ENCODE measurements at places on chromosomes 3 and 15. TPM values are rescaled to one million over a fixed set of nuclear protein-coding genes. Genes with fewer than 3 reads are reported as not detected.

DNA sequence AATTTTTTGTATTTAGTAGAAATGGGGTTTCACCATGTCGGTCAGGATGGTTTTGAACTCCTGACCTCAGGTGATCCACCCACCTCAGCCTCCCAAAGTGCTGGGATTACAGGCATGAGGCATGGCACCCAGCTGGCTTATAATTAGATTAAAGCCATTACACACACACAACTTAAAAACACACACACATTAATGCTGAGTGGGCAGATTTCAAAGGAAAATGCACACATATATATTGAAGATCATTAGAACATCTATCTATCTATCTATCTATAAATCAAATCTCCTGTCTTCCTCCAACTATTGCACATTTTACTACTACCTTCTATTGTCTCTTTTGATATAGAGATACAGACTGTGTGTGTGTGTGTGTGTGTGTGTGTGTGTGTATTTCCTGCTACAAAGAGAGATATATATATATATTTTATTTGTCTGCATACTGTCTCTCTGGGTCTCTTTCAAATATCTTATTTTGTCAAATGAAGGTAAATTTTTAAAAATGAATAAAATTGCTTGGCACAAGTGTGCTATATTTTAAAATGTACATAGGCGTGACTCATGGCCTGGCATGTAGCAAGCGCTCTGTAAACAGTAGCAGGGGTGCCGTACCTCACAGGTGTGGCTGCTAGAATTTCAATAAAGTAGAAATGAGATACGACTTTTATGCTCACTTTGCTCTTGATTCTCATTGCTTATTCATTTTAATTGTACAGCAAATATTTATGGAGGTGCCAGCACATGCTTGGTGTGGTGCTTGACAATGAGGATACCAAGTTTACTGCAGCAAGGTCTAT lies 655.8 kb downstream of the AGBL1 start:
- no peak for DNase-seq

TRIM42 gene
- total RNA-seq: not detected

GRCh38 chr3:72597756-72598195 lies 250.5 kb downstream of the SHQ1 start:
- no peak for DNase-seq

ACAD9 gene
- total RNA-seq: 40.6 TPM

PLSCR2 gene
- not detected for total RNA-seq

MNS1 gene
- 0.57 TPM for total RNA-seq

DNA sequence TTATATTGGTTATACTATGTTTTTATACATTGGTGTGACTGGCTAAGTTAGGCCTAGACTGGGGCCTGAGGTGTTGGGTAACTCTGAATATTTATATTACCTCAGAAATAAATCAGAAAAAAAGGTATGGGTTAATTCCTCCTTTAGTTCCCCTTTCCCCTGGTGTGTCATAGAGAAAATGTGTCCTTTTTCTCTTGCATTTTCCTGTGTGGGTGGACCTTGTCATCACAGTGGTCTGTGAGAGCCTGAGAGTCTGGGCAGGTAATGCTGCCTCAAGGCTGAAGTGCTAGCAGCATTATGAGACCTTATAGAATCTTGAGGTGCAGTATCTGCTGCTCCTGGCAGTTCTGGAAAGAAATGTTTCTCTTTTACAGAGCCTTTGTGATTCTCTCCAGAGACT lies 69.7 kb downstream of the PCOLCE2 start:
- DNase-seq: no peak

DNA sequence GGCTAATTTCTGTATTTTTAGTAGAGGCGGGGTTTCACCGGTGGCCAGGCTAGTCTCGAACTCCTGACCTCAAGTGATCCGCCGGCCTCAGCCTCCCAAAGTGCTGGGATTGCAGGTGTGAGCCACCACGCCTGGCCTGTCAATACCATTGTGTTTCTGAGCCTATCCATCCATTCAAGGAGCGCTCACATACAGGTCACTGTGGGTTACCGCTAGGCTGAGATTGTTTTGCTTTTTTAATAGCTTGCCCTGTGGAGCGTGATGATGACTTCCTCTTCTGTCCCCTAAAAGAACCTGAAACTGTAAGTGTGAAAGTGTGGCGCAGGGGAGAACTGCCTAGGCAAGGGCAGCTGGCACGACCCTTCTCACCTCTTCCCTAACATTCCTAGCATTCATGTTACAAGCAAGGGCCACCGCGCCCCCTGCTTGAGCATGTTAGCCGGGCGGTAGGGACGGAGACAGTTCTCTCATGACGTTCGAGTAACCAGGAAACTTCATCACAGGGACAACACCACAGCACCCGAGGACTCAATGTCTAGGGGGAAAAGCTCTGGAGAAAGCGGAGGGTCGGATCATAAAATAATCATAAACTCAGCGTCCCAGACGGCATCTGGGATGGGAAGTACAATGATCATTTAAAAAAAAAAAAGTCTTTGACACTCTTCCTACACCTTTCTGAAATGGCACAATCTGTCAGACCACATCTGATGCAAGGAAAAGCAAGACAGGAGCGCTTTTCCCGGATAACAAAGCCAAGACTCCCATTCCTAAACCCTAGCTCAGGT lies 790 bp downstream of the LAMP3 start:
- DNase-seq: peak; percentile 41

DNA sequence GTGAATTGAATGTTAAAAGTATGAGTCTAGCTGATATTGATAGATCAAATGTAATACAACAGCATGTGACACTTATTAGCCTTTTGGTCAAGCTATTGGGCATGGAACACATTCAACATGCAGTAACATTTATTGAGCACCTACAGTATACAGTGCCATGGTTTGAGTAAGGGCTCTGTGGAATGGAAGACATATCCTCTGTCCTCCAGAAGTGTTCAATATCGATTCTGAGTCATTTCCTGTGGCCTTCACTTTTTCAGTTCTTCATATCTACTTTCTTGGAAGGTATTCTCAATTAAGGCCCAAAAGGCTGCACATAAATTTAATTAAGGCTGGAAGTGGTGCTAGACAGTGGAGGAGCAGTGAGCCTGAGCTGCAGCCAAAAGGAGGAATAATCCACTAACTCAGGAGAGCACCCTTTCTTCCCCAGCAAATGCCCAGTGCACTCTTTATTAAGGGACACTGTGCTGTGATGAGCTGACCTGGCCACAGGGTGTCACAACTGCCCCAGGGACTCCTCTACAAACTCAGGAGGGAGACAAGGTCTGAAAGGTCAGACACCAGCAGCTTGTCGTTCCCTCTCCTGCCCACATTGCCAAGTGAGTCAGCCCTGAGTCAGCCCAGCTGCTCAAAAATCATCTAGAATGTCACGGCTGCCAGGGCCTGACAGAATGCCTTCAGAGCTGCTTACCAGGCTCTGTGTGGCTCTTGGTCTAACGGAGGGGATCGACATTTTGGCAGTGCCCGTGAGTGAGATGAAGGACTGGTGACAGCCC lies 544.8 kb downstream of the AGBL1 start:
- DNase-seq: peak; percentile 88

PFKFB4 gene
- 5.4 TPM for total RNA-seq

- DNase-seq: no peak
These were observed 20.4 kb upstream of the TPM1 start for GRCh38 chr15:63022181-63022580.

DNA sequence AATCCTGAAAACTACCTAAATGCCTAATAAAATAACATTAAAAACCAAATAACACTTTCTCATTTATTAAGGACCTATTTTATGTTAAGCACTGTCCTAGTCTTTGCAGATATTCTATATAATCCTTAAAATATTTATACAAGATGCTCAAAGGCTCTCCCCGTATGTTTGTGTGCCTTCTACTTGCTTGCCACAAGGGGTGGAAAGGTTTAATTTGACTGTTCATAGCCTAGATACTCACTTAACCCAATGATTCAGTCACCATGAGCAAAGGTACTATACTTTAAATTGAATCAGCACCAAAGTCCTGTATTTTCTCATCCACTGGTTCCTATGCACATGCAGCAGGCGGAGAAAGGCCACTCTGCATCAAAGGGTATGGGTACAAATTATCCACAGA lies 32.0 kb downstream of the LSAMP start:
- no peak for DNase-seq

MME gene
- total RNA-seq: not detected

- DNase-seq: no peak
These were observed 184.2 kb downstream of the NR2F2 start for GRCh38 chr15:96514607-96515285.

NANOGP8 gene
- total RNA-seq: not detected

PAQR5 gene
- total RNA-seq: not detected

DNA sequence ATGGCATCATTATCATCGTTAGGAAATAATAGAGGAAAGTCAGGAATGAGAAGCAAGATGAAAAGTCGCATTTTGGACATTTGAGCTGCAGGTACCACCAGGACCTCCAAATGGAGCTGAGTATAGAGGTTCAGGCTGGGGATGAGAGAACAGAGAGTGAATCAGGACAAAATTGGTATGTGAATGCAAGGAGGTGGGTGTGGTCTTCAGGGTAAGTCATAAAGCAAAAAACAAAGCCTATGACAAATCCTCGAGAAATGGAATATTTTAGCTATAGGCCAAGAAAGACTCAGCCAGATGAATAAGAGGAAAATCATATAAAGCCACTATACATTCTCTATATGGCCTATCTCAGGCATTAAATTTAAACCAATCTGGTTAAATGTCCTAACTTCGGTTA lies 841.3 kb downstream of the ROBO1 start:
- no peak for DNase-seq

GRCh38 chr3:185361920-185362319 lies 1.0 kb upstream of the MAP3K13 start:
- no peak for DNase-seq

RYR3 gene
- not detected for total RNA-seq

ACTRT3 gene
- total RNA-seq: 0.30 TPM

DNA sequence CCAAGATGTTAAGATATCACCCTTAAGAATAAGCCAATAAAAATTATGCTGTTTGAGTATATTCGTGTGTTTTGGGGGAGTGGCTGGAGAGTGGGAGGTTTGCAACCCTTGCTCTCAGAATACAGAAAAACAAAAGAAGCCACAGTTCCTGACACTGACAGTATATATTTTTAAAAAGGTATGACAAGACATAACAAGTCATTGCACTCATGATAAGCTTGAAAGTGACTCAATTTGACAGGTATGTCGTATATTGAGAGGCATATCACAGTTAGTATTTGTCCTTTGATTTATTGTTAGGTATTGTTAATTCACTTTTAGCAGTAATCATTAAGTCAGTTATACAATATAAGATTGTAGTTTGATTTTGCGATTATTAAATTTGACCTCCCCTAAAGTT lies 73.1 kb upstream of the TSC22D2 start:
- DNase-seq: no peak

DNA sequence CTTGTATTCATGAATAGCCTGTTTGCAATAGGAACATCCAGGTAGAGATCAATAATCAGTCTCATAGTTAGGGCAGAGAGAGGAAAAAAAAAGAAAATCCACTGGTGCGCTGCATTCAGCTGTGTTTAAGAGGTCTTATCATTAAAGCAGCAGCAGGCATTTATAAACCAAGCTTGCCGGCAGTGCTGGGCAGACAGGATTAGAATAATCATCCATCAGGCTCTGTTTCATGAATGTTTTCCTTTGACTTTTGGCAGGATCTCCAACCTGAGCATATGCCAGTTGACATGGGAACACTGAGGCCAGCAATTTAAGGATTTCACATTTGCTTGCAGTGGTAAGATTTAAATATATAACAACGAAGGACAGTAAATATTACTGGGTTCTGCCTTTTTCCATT lies 305.2 kb upstream of the SEMA6D start:
- DNase-seq: no peak

CYP8B1 gene
- total RNA-seq: not detected

GRCh38 chr15:75107516-75107907 lies 84.1 kb downstream of the PPCDC start:
- no peak for DNase-seq

DNA sequence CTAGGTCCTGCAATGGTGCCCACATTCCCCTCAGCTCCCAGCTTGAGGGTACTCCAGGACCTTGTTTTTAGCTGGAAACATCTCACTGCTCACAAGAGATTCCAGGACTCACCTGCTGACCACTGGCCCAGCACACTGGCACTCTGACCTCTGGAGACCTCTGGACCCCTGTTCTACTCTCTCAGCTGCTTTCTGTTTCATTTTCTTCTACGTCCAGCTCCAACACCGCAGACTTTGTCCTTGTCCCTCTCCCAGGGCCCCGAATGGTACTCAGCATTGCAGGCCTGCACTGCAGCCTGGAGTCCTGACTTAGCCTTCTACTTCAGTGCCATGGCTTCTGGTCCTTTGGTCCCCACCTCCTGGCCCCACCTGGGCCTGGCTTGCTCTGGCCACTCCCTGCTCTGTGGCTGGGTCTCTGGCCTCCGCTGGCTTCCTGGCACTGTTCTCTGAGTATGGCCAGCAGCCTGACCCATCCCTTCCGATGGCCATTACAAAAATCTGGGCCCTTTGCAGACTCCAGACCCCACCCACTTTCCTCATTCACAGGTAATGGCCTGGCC lies 27.9 kb downstream of the KY start:
- DNase-seq: no peak

DNA sequence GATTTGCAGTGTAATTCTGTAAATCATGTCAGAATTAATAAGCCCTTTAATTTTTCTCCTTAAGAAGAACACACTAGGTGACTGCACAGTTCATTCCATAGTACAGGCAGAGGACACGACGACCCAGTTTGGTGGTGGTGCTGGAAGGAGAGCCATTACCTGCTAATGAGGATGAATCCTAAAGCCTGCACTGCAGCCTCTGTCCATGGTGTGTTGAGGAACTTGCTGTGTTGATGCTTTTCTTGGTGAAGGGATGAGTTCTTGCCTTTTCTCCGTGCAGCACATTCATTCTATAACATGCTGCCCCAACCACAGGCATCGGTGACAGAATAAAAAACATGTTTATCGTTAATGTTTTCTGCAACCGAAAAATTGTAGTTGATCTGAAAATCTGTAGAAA lies 89.6 kb upstream of the VEPH1 start:
- DNase-seq: no peak

MKRN2OS gene
- not detected for total RNA-seq

C3orf80 gene
- total RNA-seq: not detected

GRK7 gene
- not detected for total RNA-seq

- DNase-seq: no peak
These were observed 22.2 kb downstream of the GRAMD2A start for GRCh38 chr15:72175186-72176044.

KLHL40 gene
- total RNA-seq: not detected
